T-helper 1 cell (primary cell): ENCODE measurements at places on chromosomes 16 and 17.

GRCh38 chr17:27269974-27270373 is 23.9 kb upstream of the WSB1 start:
- DNase-seq = no peak

DNA sequence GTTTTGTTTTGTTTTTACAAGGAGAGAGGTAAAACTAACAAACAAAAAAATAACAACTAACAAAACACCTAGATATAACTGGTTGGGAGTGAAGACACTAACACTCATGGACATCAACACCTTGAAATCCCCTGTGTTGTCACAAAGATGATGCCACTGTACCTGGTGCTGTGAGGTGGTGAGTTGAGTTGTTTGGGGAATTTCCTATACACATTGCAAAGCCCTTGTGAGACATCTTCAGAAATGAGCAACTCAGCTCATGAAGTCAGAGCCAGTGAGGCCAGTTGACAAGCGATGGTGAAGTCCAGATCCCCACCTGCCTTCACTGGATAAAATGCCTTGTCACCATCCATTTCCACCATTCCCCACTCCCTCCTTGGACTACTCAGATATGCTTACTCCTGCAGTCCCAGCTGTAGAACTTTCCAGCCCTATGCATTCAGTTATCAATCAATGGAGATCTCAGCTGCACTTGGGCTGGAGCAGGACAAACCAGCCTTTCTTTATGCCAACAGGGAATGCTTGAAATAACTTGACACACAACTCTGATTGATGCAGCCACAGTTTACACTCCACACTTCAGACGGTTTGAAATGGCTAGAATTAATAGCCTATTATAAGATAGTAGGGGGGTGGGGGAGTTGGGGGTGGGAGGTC is 22.2 kb downstream of the ANKFN1 start:
- no peak for DNase-seq

- no peak for DNase-seq
These were observed 1729.1 kb downstream of the TP53TG3F start for GRCh38 chr16:35188288-35189155.

GRCh38 chr16:17483351-17483750 is 12.6 kb upstream of the XYLT1 start:
- no peak for DNase-seq

DNA sequence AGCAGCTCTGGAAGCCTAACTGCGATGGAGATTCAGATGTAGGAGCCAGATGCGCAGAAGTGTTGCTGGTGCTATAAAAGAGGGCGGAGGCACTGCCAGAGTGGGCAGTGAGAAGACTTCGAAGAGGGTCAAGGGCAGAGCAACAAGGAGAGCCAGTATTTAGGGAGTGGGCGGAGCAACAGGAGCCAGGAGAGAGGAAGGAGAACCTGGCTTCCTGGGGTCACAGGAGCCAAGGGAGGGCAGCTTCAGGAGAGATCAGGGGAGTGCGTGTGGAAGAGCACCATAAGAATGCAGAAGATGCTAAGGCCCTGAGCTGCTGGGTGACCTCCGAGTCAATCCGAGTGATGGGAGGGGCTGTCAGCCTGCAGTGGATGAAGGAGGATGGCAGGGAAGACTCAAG is 14.4 kb upstream of the MRPS23 start:
- no peak for DNase-seq

- no peak for DNase-seq
These were observed 86.3 kb downstream of the WDR59 start for GRCh38 chr16:74898659-74899058.

DNA sequence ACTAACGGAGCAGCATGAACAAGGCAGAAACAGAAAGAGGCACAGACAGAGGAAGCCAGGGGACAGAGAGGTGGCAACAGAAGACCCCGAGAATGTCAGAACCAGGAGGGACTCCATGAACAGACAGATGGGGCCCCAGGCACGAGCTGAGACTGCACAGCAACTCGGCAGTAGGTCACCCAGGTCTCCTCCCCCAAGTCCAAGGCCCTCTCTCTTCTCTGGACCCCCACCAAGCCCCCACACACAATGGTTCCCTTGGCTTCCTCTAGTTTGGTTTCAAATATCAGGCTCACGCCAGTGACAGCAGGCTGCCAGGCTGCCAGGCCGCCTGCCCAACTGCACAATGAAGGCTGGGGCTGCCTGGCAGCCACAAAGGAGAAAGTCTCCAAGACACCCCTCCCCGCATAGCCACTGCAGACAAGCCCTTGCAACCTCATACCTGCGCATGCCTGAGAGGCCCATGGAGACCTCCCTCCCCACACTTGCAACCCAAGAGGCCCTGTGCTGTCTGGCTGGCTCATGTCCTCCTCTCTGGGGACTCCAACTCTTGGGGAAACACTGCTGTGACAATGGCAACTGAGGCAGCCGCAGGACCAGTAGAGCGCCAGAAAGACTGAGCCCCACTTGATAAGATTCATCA is 54.8 kb downstream of the PIMREG start:
- no peak for DNase-seq

- no peak for DNase-seq
These were observed 130.0 kb downstream of the KCNJ12 start for GRCh38 chr17:21505819-21506815.

DNA sequence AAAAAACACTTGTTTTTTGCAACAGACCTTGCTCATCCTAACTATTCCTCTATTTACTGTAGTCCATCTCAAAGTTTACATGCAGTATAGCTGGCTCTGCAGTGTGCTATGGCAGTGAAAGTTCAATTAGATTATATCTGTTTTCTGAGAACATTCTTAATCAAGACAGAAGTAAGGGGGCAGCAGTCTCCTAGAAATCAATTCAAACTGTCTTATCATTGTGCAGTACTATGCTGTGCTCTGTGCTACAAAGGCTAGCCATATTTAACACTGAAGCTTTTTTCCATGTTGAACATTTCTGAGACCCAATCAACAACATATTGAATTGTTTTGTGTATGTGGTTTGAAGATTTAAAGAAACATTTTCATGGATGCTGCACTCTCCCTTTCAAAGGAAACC is 11.4 kb downstream of the NETO2 start:
- no peak for DNase-seq

GRCh38 chr17:6701719-6702118 is 11.4 kb downstream of the SLC13A5 start:
- DNase-seq = no peak

GRCh38 chr17:55577687-55578086 is 66.4 kb upstream of the SMIM36 start:
- DNase-seq = peak; percentile 6

DNA sequence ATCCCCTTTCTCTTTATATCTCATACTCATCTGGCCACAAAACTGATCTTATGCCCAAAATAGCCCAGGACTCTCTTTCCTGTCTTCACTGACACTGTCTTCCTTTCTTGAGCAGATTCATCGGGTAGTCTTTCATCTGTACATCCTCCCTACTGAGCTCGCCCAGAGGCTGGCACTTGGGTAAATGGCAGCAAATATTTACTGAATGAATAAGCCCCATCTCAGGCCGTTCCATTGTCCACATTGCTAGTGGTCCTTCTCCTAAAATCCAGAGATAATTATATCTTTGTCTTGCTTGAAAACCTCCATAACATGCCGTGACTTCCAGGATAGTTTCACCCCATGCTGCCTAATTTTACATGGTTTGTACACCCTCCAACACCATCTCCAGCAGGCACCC is 158.1 kb upstream of the SDK2 start:
- no peak for DNase-seq

DNA sequence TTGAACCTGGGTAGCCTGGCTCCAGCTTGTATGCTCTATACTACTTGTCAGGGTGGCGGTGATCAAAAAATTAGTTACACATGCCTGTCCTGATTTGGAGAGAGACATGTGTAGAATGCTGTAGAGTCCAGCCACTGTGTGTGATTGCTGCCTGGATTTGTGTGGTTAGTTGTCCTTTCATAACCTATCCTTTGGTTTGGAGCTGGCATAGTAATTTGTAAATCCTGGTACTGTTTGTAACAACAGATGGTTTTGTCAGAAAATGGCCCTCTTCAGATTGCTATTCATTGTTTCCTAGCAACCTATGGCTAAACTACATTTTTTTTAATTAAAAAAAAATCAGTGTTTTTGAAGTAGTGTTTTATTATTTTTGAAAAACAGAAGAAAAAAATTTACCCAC is 30.5 kb downstream of the ETV4 start:
- no peak for DNase-seq

- no peak for DNase-seq
These were observed 252.4 kb downstream of the IRF8 start for GRCh38 chr16:86151239-86151851.

DNA sequence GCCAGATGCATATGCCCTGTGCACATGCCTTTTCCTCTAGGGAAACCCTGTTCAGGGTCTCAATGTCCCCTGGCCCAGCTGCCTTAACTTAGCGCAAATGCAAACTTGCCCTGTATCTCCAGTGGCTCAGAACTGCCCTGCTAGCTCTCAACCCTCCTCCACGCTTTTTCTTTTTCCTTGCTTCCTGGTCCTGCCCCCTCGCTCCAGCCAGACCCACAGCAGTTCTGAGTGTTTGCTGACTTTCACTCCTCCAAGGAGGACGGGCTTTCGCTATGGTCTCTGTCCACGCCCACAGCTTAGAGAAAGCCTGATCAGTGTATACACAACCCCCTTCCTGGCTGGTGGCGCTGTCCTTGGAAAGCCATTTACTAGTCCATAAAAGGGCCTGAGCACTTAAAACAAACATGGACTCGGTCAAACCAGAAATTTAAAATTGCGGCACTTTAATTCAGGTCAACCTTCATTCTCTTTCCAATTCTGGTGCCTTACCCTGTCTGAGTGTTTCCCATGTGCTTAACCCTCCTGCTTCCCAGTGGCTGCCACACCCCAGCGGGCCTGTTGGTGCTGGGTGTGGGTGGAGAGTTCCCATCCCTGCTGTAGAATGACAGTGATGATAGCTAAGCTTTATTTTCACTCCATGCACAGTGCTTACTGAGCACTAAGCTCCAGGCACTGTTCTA is 15.6 kb upstream of the TMEM98 start:
- no peak for DNase-seq
